ENCODE measurements at places on chromosomes 3 and 15.

DNA sequence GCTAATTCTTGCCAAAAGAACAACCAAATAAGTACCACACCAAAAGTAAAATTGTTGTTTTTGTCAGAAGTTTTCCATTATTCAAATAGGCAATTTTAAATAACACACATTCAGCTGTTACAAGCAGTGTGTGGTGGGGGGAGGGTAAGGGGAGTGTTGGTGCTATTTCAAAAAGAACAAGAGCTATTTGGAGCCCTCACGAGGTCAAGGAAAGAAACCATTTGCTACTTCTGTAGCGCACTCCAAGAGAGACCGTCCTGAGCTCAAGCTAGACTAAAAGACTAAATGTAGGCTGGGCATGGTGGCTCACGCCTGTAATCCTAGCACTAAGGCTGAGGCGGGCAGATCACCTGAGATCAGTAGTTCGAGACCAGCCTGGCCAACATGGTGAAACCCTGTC is 21.2 kb upstream of the IGF2BP2 start:
- no peak for DNase-seq

GRCh38 chr3:141303481-141304223 is 64.7 kb upstream of the ZBTB38 start:
- DNase-seq: peak; percentile 30

GRCh38 chr3:170848292-170848917 is 21.6 kb downstream of the RPL22L1 start:
- DNase-seq: no peak

DNA sequence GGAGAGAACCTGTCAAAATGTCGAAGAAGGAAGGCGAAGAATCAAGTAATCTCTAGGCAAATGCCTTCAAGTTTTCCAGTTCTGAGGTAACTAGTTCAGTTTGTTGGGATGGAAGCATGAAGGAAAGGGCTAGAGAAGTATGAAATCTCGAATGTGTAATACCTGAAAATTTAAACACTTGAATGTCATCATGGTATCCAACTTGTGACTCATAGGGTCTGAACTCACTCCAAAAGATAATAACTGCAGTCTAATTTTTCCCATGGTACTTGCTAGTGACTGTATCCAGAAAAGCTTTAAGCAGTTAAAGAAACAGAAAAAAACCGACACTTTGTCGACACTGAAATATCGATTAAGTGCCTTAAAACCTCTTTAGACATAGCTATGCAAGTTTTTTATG is 102.9 kb upstream of the CHRM5 start:
- DNase-seq: no peak

GRCh38 chr3:149528340-149528650 is 53.8 kb downstream of the TM4SF4 start:
- DNase-seq: no peak

DNA sequence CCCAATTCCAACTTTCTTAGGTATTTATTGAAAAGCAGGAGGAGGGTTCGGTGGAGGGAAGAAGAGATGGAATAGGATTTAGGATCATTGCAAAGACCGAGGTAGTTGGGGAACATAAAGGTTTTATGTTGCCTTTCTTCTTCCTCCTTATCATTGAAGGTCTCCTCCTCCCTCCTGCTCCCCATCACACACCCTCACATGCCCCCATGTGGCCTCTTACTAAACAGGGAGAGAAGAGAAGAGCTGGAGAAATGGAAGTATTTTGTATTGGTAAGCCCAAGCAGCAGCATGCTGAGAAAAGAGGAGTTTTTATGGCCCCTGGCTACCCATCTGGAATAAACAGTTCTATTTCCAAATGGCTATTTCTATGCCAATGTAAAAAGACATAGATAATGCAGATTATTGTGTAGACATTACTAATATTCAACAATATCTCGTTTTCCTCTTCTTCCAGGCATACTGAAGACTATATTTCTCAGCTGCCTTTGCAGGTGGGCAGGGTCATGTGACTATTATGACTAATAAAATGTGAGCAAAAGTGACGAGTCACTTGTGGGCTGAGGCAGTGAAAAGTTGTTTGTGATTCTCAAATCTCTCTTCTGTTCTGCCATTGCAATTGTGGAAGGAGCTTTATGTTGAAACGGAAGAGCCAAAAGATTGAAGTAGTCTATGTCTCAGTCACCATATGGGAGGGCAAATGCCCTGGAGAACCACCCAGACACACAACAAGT is 5.2 kb upstream of the GPR176 start:
- no peak for DNase-seq

DNA sequence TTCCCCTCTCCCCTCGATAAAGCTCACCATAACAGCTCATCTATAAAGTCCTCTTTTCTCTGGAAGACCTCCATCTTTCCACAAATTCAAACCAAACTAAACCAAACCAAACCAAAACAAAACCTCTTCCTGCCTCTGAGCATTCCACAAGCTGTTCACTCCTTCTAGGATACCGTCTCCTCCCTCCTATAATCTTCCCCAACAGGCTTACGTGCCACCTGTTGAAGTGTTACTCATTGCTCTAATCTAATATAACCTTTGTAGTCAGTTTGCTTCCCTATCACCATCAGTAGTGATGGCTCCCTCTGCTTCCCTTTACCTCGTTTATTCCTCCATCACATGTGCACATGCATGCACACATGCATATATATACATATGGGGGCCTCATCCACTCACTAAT is 12.7 kb upstream of the CCR9 start:
- DNase-seq: no peak

DNA sequence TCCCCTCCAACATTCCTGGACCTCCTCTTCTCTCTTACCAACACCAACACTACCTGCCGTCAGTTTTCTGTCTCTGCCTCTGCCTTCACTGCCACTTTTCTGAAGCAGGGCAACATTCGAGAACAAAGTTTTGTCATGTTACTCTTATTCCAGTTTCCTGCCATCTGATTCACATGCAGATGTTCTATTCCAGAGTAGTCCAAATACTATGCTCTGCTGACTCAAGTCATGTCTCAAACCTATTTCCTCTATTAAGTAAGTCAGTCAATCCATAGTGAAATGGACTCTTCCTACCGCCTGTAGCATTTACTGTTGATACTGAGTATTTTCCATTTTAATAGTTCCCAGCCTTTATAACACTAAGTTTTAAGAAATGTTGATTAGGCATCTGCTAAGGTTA is 43.4 kb downstream of the ESYT3 start:
- no peak for DNase-seq

GRCh38 chr3:191236646-191237045 is 37.6 kb downstream of the OSTN start:
- no peak for DNase-seq

DNA sequence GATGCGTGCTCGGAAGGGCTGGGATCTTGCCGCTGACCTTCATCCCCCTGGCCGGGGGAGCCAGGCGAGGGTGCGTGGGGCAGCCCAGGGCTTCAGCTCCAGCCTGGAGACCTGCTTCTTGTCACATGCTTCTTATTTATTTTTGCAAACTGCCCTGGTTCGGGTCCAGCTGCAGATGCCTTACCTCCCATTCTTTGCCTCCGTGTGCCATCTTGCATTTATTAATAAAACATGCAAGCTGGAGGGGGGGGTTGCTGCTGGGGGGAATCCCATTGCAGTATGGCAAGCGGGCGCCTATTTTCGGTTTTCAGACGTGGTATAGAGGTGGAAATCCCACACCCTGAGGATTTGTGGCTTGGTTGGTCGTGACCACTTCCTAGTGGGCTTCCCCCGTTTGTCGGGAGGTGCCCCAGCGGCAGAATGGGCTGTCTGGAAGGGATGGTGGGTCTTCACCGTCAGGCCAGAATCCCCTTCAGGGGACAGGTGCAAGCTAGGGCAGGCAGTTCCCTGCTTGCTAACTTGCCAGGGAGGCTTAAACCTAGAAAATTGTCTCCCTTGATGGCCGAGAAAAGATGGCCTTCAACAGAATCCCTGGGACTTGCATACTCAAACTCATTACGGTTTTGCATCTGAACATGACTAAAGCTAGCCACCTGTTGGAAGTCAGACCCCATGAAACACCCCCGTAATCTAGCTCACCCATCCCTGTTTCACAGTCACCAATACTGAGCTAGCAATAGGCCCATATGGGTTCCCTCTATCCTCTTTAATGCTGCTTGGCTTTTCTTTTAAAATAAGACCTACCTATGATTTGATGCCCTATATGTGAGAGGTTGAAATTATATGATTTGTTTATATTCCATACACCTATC is 569 bp downstream of the TMEM266 start:
- DNase-seq: no peak

- DNase-seq: no peak
Observed at GRCh38 chr15:73078291-73078690, 26.0 kb downstream of the NEO1 start.

GRCh38 chr15:72579814-72580213 is 74.7 kb upstream of the GOLGA6B start:
- no peak for DNase-seq

- no peak for DNase-seq
Observed at GRCh38 chr3:114595522-114596028, 301.7 kb downstream of the TIGIT start.

- DNase-seq: no peak
Observed at GRCh38 chr3:109643590-109643989, 306.2 kb upstream of the DPPA4 start.

GRCh38 chr3:135596563-135596962 is 369.0 kb upstream of the PPP2R3A start:
- no peak for DNase-seq

DNA sequence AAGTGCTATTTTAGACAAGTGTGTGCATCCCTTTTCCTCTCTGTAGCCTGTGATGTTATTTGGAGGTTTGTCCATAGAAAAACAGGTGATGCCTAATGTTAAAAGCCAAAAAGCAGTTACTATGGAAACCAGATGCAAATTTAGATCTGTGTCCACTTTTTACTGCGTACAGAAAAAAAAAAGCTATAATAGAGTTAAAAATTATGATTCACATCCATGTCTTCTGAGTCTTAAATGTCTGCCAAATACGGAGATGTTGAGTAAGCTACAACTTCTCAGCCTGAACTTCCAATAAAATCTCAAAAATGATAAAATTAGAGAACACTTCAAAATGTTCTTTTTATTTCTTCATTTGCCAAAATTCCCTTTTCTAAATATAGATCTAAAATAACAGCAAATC is 74.2 kb upstream of the GAP43 start:
- no peak for DNase-seq

GRCh38 chr15:36400936-36401585 is 178.4 kb upstream of the CDIN1 start:
- DNase-seq: no peak

DNA sequence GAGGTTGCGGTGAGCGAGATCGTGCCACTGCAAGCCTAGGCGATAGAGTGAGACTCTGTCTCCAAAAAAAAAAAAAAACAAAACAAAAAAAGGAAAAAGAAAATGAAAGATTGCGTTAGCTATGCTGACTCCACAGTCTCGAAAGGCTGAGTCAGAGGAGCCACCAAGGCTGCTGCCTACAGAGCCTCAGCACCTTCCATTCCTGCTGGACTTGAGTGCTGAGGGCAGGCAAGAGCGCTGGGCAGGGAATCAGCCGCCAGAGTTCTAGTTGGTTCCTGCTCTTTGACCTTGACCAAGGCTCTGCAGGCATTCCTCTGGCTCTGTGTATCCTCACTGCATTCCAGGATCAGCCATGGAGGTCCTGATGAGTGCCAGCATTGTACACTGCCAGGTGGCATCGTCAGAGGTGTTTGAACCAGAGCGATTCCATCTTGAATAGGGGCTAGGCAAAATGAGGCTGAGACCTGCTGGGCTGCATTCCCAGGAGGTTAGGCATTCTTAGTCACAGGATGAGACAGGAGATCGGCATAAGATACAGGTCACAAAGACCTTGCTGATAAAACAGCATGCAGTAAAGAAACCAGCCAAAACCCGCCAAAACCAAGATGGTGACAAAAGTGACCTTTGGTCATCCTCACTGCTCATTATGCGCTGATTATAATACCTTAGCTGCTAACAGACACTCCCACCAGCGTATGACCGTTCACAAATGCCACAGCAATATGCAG is 5.9 kb downstream of the MESP2 start:
- DNase-seq: no peak

- DNase-seq: no peak
Observed at GRCh38 chr3:33883538-33883950, 85.1 kb downstream of the PDCD6IP start.

DNA sequence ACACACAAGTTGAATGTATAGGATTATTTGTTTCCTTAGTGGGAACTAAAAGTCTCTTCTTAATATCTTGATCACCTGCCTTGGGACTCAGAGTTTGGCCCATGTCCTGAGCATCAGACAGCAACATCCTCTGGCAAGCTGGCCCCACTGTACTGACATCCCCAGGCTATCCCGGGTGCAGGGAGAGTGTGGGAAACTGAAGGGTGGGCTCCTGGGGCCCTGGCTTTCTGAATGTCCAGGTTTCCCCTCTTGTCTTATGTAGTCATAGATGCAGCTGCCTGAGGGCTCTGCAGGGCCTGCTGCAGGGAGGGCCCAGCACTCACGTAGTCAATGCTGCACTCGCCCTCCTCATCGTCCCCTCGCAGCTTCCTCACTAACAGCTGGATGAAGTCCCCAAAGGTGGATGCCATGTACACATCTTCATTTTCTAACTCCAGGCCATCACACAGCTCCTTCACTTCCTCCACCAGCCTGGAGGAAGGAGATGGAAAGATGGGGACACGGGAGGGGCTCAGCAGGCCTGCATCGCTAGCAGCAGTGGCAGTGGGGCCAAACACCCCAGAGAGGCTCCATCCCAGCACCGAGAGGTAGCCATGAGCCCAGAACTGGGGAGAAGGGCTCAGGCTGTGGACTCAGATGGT is 42.8 kb downstream of the ALDH1L1 start:
- DNase-seq: no peak

DNA sequence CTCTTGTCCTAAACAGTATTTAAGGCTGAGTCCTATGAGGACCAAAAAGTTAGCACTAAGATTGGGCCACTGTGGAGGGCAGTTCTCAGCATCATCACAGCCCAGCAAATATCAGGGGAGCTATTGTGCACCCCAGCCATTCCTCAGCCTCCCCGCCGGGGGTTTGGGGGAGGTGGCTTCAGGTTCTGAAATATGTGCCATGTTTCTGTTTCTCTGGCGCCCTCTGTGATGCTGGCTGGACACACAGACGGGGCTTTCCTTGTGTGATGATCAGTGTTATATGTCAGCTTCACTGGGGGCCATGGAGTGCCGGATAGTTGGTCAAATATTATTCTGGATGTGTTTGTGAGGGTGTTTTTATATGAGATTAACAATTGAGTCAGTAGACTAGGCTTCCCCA is 106.8 kb downstream of the GABRG3 start:
- no peak for DNase-seq

GRCh38 chr3:15299036-15299435 is 33.4 kb downstream of the SH3BP5 start:
- DNase-seq: no peak

- no peak for DNase-seq
Observed at GRCh38 chr15:88604381-88605188, 16.6 kb upstream of the AEN start.
